RPMI8226 (cell line): ENCODE measurements at places on chromosomes 1 and 21.

- DNase-seq: no peak
These were observed 15.8 kb downstream of the GADD45A start for GRCh38 chr1:67700692-67701410.

DNA sequence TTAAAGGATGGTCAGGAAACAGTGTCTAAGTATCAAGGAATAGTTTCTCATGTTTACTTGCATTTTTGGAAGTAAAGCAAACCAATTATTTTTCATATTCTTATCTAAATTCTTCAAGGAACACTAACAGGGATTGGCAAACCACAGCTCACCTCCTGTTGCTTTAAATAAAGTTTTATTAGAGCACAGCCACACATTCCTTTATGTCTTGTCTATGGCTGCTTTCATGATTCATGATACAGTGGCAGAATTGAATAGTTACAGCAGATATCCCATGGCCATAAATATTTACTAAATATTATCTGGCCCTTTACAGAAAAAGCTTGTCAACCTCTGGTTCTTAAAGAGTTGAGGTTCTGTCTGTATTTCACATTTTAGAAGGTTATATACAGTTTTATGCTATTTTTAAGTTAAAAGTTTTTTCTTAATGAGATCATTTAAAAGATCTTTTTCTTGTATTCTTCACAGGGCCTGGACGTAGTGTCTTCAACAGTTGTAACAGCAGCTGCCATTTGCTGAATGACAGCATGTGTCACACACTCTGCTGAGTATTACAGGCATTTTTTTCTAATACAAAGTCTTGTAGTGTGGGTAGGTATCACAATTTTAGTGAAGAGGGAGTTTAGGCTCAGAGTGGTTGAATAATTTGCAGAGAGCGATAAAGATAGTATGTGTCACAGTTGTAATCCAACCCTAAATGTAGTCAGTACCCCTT is 2.6 kb downstream of the ZNF691 start:
- no peak for DNase-seq

- peak; percentile 38 for DNase-seq
These were observed 6.1 kb upstream of the RBP7 start for GRCh38 chr1:9990944-9991343.

GRCh38 chr1:117860896-117861610 is 68.4 kb downstream of the GDAP2 start:
- DNase-seq: no peak

- no peak for DNase-seq
These were observed 116.7 kb downstream of the DMRTB1 start for GRCh38 chr1:53575955-53576320.

DNA sequence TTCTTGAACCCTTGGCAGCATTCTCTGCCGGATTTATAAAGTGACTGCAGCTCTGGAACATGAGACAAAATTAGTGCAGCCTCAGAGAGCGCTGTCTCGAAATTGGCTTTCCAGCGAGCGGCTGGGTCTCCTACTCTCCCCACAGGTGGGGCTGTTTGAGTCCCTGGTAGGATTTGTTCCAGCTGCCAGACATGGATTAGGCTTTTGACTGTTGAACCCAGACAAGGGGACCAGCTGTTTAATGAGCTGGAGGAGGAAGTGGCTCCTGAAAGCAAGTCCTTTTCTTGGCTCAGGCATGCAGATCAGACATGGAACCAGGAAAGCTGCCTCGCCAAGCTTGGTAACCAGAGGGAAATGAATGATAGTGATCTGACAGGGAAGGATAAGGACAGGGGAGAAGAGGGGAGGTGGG is 69.6 kb downstream of the UBIAD1 start:
- no peak for DNase-seq

DNA sequence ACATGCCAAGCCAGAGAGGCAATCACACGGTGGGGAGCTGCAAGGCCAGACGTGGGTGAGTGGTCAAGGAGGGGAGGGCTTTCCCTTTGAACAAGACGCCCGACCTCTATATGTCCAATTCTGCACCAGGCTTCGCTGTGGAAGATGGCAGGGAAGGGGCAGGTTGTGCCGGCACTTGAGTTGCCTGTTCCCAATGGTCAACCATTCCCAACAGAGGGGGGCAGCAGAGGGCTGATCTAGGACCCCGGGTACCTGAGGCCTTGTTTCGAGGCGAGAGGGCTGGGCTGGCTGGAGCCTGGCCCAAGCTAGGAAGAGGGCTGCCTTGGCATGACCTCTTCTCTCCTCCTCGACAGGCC is 64.9 kb downstream of the TMEM53 start:
- peak; percentile 69 for DNase-seq

- DNase-seq: no peak
These were observed 4.6 kb upstream of the ETS2 start for GRCh38 chr21:38800924-38801744.

GRCh38 chr1:202462342-202463076 is 114.0 kb downstream of the PPP1R12B start:
- DNase-seq: no peak

DNA sequence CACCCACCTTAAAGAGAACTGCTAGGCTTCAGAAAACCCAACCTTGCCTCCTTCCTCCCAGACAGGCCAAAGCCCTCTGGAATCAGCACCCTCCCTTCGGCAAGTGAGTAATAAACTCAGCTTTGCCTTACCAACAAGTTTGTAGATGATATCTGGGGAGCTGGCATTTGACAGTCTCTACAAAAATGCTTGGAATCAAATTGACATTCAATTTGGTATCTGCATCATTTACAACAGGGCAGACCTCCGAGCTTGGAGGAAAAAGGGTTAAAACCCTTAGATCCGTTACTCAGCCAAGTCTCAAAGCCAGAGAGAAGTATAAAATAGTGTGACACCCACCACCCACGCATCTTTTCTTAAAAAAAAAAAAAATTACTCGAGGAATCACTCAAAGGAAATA is 149.3 kb upstream of the EDN2 start:
- no peak for DNase-seq

DNA sequence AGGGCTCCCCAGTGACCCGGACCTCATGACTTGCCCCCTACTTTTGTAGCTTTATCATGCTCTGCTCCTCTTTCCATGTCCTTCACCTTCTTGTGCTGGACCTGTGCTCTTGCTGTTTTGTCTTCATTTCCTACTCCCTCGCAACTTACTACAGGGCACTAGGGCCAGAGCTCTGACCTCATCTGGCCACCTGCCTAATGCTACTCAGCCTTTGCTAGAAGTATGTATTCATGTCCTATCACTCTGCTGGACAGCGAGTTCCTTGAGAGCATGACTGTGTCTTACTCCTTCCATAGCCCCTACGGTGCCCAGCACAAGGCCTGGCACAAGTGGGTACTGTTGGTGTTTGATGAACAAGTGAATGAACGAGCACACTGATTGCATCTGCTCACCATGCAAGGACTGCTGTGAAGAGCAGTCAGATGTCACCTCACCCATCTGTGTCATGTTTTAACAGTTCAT is 1.9 kb downstream of the MTFR1L start:
- DNase-seq: no peak

GRCh38 chr1:214957330-214958137 is 125.0 kb upstream of the KCNK2 start:
- DNase-seq: no peak

DNA sequence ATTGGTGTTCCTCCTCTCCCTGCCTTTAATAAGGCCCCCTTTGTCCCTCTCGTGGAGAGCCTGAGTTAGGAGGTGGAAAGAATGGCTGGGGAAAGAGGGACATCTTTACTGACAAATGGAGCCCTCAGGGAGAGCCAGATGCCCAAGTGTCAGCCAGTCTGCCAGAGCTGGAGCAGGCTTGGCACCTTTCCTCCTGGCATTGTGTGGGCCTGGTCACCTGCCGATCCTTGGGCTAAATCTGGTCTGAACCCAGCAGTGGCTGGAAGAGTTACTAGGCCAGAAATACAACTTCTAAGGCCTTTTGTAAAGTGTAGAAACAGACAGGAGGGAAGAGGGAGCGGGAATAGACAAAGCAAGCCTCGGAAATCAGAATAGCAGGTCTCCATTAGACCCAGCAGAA is 24.9 kb downstream of the VANGL1 start:
- DNase-seq: no peak

GRCh38 chr1:161473348-161473747 is 31.9 kb upstream of the FCGR2A start:
- DNase-seq: peak; percentile 38

DNA sequence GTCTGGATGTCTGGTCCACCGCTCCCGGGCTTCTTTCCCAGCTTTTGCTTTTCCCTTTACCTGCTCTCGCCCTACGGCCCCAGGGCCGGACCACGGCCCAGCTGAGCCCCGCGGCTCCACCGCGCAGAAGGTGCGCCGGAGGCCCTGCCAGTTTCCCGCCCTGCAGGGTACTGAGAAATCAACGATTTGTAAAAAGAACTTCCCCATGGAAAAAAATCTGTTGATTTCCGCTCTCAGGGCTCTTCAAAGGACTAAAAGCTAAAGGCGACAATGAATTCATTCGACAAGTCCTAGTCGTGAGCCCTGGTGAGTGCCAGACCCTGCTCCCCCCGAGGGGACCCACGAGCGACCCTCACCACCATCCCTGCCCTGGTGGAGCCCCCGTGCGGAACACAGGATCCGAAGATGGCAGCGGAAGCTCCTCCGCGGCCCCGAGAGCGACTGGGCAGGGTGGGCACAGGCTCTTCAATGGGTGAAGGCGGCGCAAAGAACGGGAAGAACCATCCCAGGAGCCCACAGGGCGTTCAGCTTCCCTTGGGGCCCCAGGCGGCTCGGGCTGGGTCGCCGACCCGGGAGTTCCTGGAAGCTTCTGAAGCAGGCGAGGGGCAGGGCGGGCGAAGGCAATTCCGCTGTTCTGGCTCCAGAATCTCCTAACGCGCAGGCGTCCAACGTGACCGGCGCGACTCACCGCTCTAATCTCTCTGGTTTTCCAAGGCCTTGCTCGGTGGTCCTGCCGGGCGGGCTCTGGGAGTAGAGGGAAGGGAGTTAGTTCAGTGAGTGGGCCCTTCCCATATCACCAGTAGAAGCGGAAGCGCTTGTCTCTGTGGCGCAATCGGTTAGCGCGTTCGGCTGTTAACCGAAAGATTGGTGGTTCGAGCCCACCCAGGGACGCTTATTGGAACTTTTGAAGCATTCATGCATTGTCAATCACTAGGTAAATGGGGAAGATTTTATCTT is 6.6 kb upstream of the RNU1-2 start:
- DNase-seq: no peak

GRCh38 chr1:110786802-110787327 is 86.1 kb upstream of the CD53 start:
- DNase-seq: peak; percentile 8

GRCh38 chr1:39409055-39409816 is 82.2 kb upstream of the BMP8A start:
- peak; percentile 38 for DNase-seq

GRCh38 chr1:89200663-89201062 is 1.9 kb upstream of the GBP4 start:
- no peak for DNase-seq

DNA sequence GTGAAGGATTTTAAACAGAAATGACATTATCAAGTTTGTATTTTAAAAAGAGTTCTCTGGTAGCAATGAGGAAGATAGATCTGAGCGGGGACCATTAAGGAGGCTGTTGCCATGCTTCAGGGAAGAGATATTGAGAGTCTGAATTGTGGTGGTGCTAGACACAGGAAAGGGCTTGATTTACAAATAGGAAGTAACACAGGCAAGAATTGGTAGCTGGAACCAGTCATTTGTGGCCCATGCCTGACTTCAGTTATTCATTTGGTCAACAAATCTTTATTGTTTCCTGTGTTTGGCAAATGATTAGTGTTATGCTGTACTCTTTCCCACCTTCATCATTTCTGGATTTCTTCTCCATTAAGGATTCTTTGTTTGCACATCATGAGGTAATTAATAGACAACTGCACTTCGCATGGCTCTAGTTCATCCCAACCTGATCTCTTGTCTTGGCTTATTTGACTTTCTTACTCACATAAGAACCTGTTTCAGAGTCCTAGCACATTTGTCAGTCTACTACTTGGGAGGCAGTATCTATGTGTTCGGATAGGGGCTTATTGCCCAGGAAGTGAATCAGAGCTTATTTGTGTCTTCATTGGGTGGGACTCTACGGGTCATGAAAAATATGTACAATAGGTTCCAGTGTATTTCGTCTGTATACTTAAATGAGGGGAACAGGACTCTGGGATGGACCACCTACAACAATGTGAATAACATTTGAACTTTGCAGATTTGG is 32.3 kb downstream of the EEIG2 start:
- DNase-seq: no peak

GRCh38 chr1:66685265-66685664 is 67.0 kb upstream of the DYNLT5 start:
- DNase-seq: no peak

DNA sequence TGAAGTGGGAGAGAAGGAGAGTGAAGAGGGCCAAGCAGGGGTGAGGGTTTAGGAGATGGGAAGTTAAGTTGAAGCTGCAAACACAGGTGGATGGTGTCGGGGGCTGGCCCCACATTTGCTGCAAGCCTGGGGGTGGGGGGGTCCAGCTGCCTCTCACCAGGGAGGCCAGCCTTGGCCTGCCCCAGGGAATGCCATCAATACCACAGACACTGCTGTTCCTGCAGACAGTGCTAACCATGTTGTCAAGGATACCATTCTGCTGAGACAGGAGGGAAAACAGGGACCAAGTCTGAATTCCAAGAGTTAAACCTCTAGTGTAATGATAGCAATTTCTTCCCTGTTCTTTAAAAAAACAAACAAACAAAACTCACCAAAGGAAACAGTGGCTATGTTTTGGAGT is 8.0 kb downstream of the MECR start:
- DNase-seq: no peak

GRCh38 chr1:101330427-101331130 is 93.8 kb downstream of the S1PR1 start:
- DNase-seq: no peak

DNA sequence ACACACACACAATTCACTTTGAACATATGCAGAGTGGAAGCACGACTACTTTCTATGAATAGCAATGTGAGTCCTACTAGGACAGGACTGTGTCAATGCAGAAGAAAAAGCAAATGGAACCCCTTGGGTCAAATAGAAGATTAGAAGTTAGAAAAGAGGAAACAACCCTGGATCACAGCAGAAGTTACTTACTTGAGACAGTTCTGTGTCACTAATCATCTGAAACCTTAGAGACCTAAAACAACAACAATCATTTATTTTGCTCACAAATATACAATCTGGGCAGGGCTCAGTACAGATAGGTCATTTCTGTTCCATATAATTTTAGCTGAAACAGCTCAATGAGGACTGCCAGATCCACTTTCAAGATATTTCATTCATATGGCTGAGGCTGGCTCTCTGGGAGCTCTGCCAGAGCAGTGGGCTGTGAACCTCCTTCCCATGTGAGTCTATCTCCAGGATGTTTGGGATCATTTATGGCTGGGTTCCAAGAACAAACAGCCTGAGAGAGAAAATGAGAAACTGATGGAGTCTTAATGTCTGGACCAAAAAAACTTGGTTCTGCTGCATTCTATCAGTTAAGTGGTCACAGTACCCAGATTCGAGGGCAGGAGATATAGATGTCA is 42.5 kb upstream of the IL10 start:
- peak; percentile 25 for DNase-seq

- no peak for DNase-seq
These were observed 213.3 kb upstream of the DAB1 start for GRCh38 chr1:57637155-57637554.

GRCh38 chr1:62836856-62837540 is 53.1 kb downstream of the ATG4C start:
- DNase-seq: no peak
